ENCODE measurements at places on chromosomes 3 and 15.

GRCh38 chr3:40229386-40229785, 80.1 kb upstream of the EIF1B start:
- no peak for DNase-seq

DNA sequence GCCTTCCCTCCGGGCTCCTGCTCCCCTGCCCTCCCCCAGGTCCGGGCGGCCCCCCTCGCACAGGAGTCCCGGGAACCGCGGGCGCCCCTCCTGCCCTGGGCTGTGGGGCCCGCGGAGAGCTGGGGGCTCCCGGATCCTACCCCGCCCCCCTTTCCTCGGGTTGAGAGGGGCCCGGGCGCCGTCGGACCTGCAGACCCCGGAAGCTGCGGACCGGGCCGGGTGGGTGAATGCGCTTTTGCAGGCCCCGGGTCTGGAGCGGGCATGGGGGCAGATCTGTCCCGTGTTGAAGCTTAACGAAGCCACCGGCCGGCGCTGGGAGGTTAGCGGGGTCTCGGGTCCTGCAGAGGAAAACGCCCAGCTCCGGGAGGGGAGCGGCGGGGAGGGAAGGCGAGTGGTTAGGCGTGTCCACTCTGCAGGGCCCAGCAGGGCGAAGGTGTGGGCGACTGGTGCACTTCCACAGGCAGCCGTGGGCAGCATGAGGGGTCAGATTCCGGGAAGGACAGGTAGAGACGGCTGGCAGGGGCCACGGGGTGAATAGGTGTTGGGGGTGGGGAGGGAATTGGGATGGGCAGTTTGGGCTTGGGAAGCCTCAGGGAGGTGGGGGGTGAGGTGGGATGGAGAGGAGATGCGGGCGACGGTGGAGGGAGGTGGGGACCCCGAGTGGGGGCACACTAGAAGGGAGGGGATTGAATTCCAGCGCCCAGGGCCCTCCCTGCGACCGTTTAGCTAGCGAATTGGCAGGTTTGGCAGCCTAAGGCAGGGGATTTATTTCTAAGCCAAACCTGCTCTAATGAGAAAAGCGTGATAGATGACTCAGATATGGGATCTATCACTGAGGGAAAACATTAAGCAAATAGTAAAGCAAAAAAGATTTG, 635 bp downstream of the CD276 start:
- no peak for DNase-seq

DNA sequence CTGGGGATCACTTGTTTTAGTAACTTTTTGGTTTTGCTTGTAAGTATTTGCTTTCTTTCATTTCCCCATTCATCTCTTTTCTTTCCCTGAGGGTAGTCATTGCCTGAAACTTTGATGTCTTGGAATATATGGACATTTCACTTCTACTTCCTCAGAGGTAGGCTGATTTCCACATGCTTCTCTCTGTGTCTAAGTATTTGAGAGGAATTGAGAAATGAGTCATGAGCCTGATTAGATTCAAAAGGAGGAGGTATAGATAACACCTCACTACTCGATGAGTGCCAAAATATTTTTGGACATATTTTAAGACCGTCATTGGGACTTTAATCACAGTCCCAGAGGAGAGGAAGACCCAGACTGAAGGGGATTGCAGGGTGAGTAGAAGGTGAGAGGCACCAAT, 480.1 kb upstream of the SGO1 start:
- no peak for DNase-seq

GRCh38 chr3:139732729-139733128, 55.0 kb upstream of the NMNAT3 start:
- DNase-seq = no peak

Data from Kasumi-1 (cell line).